ENCODE measurements at places on chromosomes 4 and X.

GRCh38 chrX:39470588-39471407 lies 627.0 kb downstream of the BCOR start:
- no peak for DNase-seq

DNA sequence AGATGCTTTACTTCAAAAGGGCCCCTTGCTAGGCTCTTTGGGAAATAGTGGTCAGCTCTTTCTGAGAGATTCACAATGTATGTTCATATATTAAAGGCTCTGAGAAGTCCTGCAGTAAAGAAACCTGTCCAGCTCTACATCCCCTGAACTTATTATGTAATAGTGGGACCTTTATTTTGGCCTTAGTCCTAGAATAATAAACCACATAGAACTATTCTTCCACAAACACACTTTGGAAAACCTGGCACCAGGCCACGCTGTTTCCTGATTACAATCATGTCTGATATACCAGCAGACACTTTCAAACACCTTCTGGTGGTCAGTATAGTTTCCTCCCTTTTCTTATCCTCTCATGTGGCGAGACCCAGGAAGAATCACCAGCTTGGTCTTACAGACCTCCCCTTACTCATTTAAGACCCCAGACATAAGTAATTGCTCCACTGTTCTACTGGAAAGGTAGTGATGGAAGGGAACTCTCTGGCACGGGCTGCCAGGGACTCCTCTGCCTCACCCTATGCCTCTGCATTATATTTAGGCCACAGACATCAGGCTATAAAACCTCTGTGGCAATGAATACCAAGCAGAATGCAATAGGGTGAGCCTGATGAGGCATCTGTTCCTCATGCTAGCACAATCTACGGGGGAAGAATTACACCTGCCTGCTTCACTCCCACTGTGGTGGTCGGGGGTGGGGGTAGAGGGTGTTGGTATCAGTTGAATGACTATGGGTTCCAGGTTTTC lies 5.7 kb upstream of the PPEF1 start:
- DNase-seq, result no peak

DNA sequence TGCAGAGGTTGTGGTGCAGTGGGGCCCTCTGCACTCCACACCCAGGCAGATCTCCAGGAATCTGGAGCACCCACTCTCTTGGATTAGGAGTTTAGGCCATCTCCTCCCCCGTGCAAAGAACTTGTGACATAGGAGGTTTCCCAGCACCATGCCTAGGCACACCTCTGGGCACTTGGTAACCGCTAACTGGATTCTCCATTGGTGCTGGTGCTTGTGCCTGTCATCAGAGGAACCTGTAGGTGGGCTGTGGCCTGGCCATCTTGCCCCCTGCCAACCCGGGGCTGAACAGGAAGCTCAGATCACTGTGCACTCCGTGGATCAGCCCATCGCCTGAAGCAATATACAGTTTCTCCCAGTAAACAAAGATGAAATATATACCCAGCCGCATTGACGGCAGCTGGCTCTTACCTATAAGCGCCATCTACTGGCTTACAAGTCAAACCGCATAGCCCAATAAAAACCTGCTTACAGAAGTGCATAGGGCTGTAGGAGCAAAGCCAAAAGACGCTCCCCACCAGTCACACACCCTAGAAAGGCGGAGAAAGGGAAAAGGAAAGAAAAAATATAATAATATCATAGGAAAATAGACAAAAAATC lies 19.1 kb upstream of the TEX13B start:
- DNase-seq, result no peak

GRCh38 chr4:89215736-89216135 lies 91.9 kb downstream of the GPRIN3 start:
- no peak for DNase-seq

- no peak for DNase-seq
These were observed 81.1 kb upstream of the HELT start for GRCh38 chr4:184937030-184937710.

- no peak for DNase-seq
These were observed 62.4 kb upstream of the PPARGC1A start for GRCh38 chr4:23952258-23952657.

DNA sequence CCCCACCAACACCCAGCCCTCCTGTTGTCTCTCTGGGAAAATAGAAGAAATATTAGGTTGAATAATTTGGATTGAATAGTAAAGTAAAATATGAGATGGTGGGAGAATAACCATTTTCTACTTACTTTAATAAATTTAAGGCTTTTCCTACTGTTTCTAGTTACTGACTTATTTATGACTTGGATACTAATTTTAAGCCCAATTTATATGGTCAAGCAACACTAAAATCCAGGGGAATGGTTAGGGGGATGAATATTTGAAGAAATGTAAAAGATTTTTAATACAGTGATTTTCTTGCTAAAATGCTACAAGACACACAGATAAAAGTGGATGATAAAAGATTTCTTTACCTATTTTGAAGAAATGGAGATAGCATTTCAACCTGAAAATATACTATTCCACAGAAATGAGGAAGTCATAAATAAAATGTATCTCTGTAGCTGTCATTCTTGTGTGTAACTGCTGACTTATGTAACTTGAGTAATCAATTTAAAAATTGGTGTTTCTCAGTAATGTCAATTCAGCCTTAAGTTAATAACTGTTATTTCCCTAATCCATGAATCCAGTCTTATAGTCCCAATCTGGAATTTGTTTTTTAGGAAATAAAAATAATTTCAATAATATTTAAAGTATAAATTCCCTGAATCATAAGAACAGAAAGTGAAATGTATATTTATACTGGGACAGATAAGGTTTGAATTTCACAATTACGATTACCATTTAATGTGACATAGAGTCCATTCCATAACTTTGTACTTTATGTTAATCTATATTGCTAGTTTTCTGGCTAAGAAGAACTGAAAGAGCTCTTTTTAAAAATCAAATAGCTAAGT lies 24.3 kb upstream of the IL2 start:
- no peak for DNase-seq

DNA sequence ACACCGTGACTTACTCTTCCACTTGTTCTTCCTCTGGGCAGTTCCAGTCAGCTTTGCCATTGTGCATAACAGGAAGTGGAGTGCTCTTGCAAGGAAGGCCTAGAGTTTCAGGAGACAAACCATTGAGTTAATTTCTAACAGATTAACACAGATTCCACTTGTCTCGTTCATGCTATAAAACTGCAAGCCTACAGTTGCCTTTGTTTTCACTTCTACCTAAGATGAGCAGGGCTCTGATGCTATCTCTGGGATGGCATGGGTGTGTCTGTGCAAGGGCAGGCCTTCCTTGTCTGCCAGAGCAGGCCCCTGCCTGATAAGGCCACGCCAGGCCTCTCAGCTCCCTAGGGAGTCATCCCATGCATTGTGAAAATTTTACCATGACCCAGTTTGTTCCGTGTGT lies 67.7 kb upstream of the PGRMC2 start:
- no peak for DNase-seq

GRCh38 chr4:2335729-2336101 lies 73.8 kb upstream of the MXD4 start:
- no peak for DNase-seq

DNA sequence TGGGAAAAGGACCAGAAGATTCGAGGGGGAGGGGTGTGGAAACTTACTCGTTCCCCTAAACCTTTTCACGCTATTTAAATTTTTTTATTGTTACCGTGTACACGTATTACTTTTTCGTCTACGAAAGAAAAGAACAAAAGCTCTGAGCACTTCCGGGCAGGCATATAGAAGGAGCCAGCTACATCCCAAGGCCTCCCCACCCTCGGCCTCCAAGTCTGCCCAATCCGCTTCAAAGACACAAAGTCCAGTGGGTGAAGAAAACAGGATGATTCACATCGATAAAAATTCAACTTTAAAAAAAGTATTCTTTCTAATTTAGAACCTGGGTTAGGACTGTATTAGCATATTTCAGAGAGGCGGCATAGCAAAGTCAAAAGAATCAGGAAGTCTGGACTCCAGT lies 23.1 kb downstream of the SEL1L3 start:
- DNase-seq, result no peak

DNA sequence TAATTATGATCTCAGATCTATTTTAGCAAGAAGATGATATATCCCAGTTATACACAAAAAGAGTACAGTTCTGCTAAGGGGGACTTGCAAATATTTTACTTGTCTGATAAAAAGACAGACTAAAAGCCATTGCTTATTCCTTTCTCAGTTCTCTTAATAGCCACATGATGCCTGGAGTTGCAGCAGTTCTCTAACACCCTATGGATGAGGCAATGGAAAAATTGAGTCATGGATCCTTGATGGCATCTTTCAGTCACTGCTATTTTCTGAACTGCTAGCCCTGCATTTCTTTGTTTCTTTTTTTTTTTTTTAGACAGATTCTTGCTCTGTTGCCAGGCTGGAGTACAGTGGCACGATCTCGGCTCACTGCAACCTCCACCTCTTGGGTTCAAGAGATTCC lies 1956.7 kb downstream of the C4orf33 start:
- DNase-seq, result no peak

- no peak for DNase-seq
These were observed 117.9 kb upstream of the TBC1D9 start for GRCh38 chr4:140874056-140874455.

Data from stimulated activated CD8-positive, alpha-beta memory T cell treated with anti-CD3 and anti-CD28 coated beads, Interleukin-12 subunit alpha, Interleukin-12 subunit beta, amount 100 ng/mL, for 1 hour (primary cell).